Activated T-helper 2 cell treated with anti-CD3 and anti-CD28 coated beads, Interferon-gamma antibody, Interleukin-2, Interleukin-4, amounts not matched to agents 10 μg/mL and 5 μg/mL and 100 μg/mL, durations not matched to agents 14 hours and 24 hours and 36 hours (primary cell): ENCODE measurements at places on chromosomes 5 and 9. TPM values are rescaled to one million over a fixed set of nuclear protein-coding genes. Genes with fewer than 3 reads are reported as not detected.

GRCh38 chr5:55223812-55224240, 3.3 kb downstream of the MCIDAS start:
- no peak for DNase-seq

DNA sequence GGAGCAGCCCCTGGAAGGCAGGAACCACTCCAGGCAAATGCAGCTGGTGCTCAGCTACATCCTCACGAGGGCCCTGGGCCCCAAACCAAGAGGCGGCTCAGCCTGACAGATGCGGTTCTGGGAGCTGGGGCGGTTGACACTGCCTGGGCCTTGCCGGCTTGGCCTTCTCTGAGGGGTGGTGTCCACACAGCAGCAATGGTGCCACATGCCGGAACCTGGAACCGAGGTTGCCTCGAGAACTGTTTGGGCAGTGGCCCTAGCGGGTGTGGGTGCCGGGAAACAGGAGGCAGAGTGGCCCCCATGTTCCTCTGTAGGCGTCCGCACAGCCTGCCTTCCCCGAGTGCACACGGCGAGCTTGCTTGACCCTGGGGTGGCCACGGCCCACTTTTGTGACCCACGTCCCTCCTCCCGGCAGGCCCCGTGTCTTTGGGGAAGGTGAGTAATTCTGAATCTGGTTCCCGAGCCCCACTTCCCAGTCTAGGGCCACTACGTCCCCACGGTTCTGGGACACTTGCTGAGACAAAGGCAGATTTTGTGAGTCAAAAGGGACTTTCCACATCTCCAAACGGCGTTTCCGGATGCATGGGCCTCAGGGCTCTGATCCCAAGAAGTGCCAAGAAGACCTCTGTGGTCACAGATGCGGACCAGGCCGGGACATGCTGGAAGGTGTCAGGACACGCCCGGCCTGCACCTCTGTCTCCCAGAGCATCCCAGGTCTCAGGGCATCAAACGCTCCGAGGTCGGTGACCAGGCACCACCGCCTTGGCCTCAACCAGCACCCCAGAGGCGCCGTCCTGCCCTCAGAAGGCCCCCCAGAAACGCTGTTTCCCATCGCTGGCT, 27.7 kb upstream of the SLC12A7 start:
- DNase-seq = no peak

DNA sequence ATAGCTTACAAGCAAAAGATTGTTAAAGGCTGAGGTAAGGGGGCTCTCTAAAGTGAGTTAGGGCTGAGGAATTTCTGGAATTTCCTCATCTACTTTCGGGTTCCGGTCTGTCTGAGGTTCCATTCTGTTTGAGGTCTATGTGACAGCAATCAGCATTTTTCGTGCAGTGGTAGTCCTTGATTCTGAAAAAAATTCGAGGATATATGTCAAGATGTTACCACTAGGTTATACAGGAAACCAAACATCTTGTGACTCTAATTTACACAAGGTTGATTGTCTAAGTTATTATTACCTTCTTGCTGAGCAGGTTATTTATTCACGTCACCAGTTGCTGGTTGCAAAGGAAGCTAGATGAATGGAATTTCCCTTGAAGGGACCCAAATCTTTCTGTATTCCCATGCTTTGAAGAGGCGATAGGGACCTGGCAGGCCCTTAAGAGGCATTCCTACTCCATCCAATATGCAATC, 35.2 kb downstream of the RLN2 start:
- DNase-seq = no peak

GRCh38 chr5:79200573-79201183, 35.3 kb upstream of the JMY start:
- DNase-seq = no peak

- DNase-seq = no peak
Measured at GRCh38 chr9:125549465-125549871, 157.5 kb downstream of the MAPKAP1 start.

DNA sequence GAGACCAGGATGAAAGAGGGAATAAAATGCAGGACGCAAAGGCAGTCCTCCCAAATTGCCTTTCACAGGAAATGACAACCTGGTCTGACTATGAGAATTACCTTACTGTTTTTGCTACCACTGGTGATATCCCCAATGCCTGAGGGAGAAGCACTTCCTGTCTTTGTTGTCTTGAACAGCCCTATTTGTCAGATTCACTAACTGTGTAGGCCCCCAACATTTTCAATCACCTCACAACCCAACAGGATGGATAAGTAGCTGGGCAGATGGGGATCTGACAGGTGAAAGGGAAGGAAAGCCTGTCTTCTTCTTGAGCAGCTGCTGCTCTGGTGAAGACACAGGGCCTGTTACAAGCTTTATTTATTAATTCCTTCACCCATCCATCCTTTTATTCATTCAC, 9.7 kb downstream of the ESM1 start:
- no peak for DNase-seq

DNA sequence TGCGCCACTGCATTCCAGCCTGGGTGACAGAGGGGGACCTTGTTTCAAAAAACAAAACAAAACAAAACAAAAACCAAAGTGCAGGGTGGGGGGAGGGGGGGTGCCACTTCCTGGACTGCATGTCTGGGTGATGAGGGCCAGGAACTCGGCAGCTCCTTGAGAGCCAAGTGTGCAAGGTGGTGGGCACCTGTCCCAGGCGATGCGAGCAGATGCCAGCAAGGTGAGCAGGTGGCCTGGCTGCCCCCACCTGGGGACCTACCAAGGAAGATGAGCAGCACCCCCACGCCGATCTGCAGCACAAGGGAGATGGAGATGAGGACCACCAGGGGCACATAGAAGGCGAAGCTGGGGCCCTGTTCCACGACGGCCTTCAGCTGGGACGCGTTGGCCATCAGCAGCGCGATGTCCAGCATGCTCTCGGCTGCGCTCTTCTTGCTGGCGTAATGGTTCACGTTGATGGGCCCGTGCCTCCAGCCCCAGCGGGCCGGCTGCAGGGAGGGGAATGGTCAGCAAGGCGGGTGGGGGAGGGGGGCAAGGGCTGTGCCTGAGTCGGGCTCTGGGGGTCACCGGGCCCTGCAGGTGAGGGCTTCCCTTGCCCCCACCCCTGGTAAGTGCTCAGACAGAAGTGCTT, 7.8 kb downstream of the NINJ1 start:
- no peak for DNase-seq

DNA sequence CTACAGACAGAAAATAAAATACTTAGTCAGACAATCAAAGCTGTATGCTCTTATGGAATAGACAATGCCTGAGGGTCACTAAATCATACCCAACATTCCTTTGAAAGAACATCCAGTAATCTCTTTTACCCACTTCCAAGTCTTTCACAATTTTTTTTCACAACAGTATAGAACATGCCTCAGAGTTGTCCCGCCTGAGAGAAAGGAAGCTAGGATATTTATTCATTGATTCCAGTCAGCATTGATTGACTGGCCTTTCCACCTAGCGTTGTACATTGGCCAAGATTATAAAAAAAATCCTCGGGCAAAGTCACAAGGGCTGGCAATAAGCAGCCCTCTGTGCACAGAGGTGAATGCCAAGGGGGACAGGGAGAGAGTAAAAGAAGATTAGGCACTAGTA, 318.1 kb upstream of the PIK3R1 start:
- DNase-seq = no peak

- no peak for DNase-seq
Measured at GRCh38 chr9:117796681-117797080, 92.5 kb downstream of the TLR4 start.

GRCh38 chr5:7742241-7742656, 108.7 kb downstream of the CFAP90 start:
- DNase-seq = no peak

- DNase-seq = no peak
Measured at GRCh38 chr5:177576169-177576568, 15.8 kb upstream of the TMED9 start.

GRCh38 chr5:1278656-1279442, 16.0 kb downstream of the TERT start:
- no peak for DNase-seq

GRCh38 chr5:172747471-172747870, 23.5 kb downstream of the DUSP1 start:
- DNase-seq = no peak

- no peak for DNase-seq
Measured at GRCh38 chr9:15253197-15253596, 53.8 kb downstream of the TTC39B start.

DNA sequence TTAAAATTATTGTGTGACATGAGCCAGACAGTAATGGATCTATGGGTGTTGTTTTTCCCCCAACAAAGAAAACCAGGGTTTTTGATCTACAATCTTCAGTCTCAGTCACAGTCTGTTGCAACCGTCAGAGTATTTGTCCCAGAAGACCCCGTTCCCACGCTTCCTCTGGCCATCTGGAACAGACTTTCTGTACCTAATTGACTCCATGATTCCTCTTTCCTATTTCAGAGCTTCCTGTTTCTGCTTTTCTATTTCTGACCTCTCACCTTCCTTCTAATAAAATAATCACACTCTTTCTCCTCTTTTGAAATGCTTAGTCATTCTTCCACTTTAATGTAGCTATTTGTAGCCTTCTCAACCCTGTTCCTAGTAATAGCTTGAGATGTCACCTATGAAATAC, 1044.8 kb downstream of the DTWD2 start:
- DNase-seq = no peak

DNA sequence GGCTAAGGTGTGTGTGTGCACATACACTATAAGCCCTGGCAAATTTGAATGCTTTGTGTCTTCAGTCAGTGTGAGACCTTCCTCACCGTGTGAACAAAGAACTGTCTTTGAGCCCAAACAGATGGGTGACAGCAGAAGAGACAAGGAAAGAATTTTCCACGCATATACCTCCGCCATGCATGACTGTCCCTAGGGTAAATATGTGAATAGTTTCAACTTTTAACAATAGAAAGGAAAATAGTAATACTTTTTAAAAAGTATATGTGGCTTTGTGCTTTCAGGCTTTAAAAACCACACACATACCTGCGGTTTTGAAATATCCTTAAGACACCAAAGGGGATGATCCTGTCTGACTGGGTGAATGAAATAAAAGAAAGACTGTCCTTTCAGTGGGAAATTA, 438.6 kb upstream of the MPDZ start:
- DNase-seq = no peak

The PCDHAC2 gene
- total RNA-seq = not detected in 2 replicates

The C9 gene
- total RNA-seq = not detected in 2 replicates

The TEK gene
- total RNA-seq = not detected in 2 replicates

The ORM2 gene
- not detected in 2 replicates for total RNA-seq

The DAPK1 gene
- total RNA-seq = 38.6 and 39.1 TPM in 2 replicates

The MYOZ3 gene
- total RNA-seq = 0.09 TPM in 2 replicates

The SPINK7 gene
- total RNA-seq = not detected in 2 replicates

The PAEP gene
- total RNA-seq = not detected in 2 replicates

The GDA gene
- 0.07 TPM in 1 of 2 replicates, not detected in the other for total RNA-seq

The CAVIN4 gene
- 0.23 and 0.34 TPM in 2 replicates for total RNA-seq

The MYMK gene
- not detected in 2 replicates for total RNA-seq

The DTWD2 gene
- total RNA-seq = 2.3 and 2.9 TPM in 2 replicates
